Activated naive CD8-positive, alpha-beta T cell treated with anti-CD3 and anti-CD28 coated beads for 36 hours (primary cell): ENCODE measurements at places on chromosomes 1 and 21. TPM values are rescaled to one million over a fixed set of nuclear protein-coding genes. Genes with fewer than 3 reads are reported as not detected.

The PPFIA4 gene
- 21.3 TPM for total RNA-seq

The FOXO6 gene
- 0.34 TPM for total RNA-seq

DNA sequence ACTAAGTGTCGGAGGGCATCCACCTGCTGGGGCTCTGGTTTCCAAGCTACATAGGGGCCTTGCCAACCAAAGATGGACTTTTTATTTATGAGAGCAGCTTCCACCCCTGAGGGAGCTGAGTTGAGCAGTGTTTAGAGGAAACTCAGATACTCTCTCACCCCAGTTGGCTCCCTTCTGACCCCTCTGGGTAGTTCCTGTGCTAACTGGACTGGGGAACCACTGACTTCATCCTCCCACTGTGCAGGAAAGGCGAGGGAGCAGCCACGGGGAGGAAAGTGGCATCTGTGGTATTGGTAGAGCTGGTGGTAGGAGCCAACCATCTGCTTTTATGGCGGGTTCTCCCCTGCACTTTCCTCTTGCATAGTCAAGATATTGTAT lies 70.4 kb downstream of the MPZL1 start:
- no peak for DNase-seq
- peaks cover 4% of the 10 kb centered on the region for H3K36me3 ChIP-seq
- no peak overlapping the region for H3K27ac ChIP-seq
- no peaks in the 10 kb centered on the region for H3K27me3 ChIP-seq

The C4BPA gene
- total RNA-seq = not detected

DNA sequence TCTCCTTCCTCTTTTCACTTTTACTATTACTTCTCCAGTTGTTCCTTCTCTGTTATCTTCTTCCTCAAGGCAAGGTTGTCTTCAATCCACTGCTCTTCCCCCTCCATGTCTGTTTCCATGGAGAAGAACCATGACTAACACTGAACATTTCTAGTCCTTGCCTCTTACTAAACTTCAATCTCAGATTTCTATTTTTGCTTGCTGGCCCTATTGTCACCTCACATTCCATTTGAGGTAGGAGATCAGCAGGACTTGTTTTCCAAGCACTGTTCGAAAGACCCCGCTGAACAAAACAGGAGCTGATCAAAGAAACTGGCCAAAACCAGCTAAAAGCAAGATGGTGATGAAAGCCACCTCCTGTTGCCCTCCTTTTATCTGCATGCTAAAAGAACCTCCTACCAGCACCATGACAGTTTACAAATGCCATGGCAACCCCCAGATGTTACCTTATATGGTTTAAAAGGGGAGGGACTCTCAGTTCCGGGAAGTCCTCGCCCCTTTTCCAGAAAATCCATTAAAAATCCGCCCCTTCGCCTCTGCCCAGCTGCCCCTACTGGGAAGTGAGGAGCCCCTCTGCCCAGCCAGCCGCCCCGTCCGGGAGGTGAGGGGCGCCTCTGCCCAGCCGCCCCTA lies 22.6 kb downstream of the GON4L start:
- no peak overlapping the region for H3K27ac ChIP-seq
- H3K4me1 ChIP-seq = peaks cover 2% of the 10 kb centered on the region
- no peak overlapping the region for H3K4me3 ChIP-seq
- H3K36me3 ChIP-seq = peaks cover 21% of the 10 kb centered on the region
- no peaks in the 10 kb centered on the region for H3K27me3 ChIP-seq
